ENCODE measurements at places on chromosomes 13 and 19. TPM values are rescaled to one million over a fixed set of nuclear protein-coding genes. Genes with fewer than 3 reads are reported as not detected.

DNA sequence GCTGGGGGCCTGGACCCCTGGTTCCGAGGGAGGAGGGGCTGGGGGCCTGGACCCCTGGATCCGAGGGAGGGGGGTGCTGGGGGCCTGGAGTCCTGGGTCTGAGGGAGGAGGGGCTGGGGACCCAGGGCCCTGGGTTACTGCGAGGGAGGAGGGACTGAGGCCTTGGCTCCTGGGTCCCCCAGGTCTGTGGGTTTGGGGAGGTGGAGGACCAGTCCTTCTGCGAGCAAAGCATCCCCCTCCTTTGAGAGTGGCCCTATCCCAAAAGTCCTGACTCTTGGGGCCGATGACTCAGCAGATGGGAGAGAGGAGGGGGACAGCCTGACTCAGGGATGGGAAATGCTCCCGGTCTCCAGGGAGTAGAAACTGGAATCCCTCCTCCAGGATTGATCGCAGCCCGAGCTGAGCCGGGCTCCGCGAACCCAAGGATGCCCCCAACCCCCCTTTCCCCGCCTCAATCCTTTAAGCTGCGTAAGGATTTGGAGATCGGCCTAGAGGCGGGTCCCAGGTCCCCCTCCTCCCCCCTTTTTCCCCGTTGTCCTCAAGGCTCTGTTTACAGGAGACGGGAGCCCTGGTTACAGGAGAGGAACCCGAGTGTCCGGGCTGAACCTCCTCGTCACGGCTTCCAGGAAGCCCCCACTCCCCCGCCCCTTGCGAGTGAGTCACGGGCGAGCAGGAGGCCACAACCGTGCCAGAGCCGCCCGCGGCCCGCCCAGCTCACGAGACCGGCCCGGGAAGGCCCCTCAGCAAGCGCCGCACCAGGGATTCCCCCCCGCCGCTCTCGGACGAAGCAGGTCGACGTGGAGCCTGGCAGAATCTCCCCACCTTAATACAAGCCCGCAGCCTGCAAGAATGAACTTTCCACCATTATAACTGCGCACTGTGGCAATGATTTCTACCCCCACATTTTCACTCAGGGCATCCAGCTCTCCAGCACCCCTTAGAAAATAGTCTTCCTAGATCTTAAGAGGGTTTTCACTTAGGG is 3.0 kb upstream of the ZFP36 start:
- peaks cover 6% of the 10 kb centered on the region for H3K36me3 ChIP-seq
- H3K27ac ChIP-seq = peak overlapping the region; percentile 98
- peak overlapping the region; percentile 91 for H3K4me3 ChIP-seq
- no peaks in the 10 kb centered on the region for H3K27me3 ChIP-seq

The CRX gene
- total RNA-seq = 0.53 TPM

- no peak overlapping the region for H3K4me3 ChIP-seq
- H3K27ac ChIP-seq = peak overlapping the region; percentile 19
- H3K4me1 ChIP-seq = peaks cover 59% of the 10 kb centered on the region
- no peaks in the 10 kb centered on the region for H3K27me3 ChIP-seq
Measured at GRCh38 chr13:77729502-77730221, 32.2 kb downstream of the SLAIN1 start.

GRCh38 chr13:81676008-81676407 is 1335.1 kb upstream of the SPRY2 start:
- H3K27me3 ChIP-seq = peaks cover 3% of the 10 kb centered on the region
- no peak for DNase-seq
- H3K4me1 ChIP-seq = peaks cover 7% of the 10 kb centered on the region
- H3K27ac ChIP-seq = no peak overlapping the region

- H3K27ac ChIP-seq = no peak overlapping the region
- no peak for DNase-seq
- H3K27me3 ChIP-seq = no peaks in the 10 kb centered on the region
- peaks cover 6% of the 10 kb centered on the region for H3K4me1 ChIP-seq
Measured at GRCh38 chr19:57271280-57271679, 9.0 kb upstream of the ZNF460 start.

DNA sequence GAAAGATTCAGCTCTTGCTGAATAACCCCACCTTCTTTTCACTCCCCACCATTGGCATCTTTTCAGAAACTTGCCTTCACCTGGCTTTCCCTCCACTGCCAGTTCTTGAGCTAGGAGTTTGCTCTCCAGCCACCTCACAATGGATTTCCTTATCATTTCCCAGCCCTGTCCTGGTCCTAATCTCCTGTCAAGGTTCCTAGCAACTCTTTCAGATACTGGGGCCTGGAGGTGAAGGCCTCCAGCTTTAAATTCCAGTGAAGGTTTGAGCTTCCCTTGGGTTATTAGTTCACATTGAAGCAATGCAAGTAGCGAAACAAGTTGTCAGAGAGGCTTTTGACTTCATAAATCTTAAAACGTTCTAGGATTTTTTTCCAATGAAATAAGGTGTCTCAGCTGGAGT is 320.8 kb upstream of the MAB21L1 start:
- H3K27ac ChIP-seq = no peak overlapping the region
- no peak overlapping the region for H3K4me3 ChIP-seq
- peaks cover 5% of the 10 kb centered on the region for H3K4me1 ChIP-seq
- no peaks in the 10 kb centered on the region for H3K27me3 ChIP-seq

DNA sequence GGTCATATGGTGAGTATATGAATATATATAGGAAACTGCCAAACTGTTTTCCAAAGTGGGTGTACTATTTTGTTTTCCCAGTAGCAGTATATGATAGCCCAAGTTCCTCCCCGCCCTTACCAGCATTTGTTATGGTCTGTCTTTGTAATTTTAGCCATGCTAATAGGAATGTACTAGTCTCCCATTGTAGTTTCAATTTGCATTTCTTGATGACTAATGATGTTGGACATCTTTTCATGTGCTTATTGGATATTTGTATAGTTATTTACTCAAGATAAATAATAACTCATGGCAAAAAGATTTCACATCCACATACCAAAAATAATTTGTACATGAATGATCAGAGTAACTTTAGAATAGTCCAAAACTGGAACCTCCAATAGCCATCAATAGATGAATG is 75.3 kb upstream of the SERP2 start:
- no peak overlapping the region for H3K27ac ChIP-seq
- DNase-seq = no peak
- peaks cover 12% of the 10 kb centered on the region for H3K4me1 ChIP-seq
- H3K36me3 ChIP-seq = no peaks in the 10 kb centered on the region

The NLRP11 gene
- not detected for total RNA-seq

GRCh38 chr19:46696866-46697203 is 20.1 kb downstream of the PRKD2 start:
- H3K4me1 ChIP-seq = peaks cover 11% of the 10 kb centered on the region
- peaks cover 72% of the 10 kb centered on the region for H3K36me3 ChIP-seq
- no peaks in the 10 kb centered on the region for H3K27me3 ChIP-seq

The LGALS7B gene
- 2.7 TPM for total RNA-seq

Data from WTC11 (cell line).